MCF 10A (cell line): ENCODE measurements at places on chromosomes 1 and 21. TPM values are rescaled to one million over a fixed set of nuclear protein-coding genes. Genes with fewer than 3 reads are reported as not detected.

PBX1 gene
- 2.3 and 5.8 TPM in 2 replicates for total RNA-seq

LSS gene
- 45.5 and 47.5 TPM in 2 replicates for total RNA-seq

PAPPA2 gene
- total RNA-seq: 11.5 and 35.7 TPM in 2 replicates

RASSF5 gene
- total RNA-seq: 8.3 and 9.6 TPM in 2 replicates

DNA sequence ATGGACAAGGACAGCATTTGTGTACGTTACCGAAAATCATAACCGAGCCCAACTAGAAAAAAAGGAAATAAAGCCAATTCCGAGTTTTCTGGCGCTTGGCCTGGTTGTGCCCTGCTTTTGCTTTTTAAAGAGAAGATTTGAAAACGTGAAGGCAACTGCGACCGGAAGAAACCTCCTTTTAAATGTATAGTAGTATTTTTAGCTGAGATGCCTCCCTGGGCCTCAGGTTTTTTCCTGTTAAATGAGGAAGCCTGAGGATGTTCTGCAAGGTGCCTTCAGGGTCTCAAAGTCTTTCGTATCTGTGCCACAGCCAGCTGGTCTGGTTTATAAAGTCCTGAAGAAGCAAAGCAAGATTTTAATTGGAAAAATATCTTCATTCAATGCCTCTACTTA, 371 bp upstream of the ODF2L start:
- peak overlapping the region; percentile 94 for H3K4me3 ChIP-seq
- H3K36me3 ChIP-seq: no peaks in the 10 kb centered on the region
- H3K27ac ChIP-seq: peak overlapping the region; percentile 98
- H3K4me1 ChIP-seq: peaks cover 13% of the 10 kb centered on the region
- DNase-seq: no peak
- H3K27me3 ChIP-seq: no peaks in the 10 kb centered on the region

GRCh38 chr1:225899044-225899925, 10.3 kb upstream of the LEFTY1 start:
- no peaks in the 10 kb centered on the region for H3K36me3 ChIP-seq
- no peak overlapping the region for H3K27ac ChIP-seq
- DNase-seq: no peak
- H3K4me3 ChIP-seq: no peak overlapping the region
- no peaks in the 10 kb centered on the region for H3K27me3 ChIP-seq

GRCh38 chr1:229341774-229342655, 832 bp downstream of the CCSAP start:
- H3K27me3 ChIP-seq: peaks cover 21% of the 10 kb centered on the region
- peak overlapping the region; percentile 89 for H3K4me3 ChIP-seq
- H3K36me3 ChIP-seq: peaks cover 6% of the 10 kb centered on the region
- H3K27ac ChIP-seq: peak overlapping the region; percentile 80

DNA sequence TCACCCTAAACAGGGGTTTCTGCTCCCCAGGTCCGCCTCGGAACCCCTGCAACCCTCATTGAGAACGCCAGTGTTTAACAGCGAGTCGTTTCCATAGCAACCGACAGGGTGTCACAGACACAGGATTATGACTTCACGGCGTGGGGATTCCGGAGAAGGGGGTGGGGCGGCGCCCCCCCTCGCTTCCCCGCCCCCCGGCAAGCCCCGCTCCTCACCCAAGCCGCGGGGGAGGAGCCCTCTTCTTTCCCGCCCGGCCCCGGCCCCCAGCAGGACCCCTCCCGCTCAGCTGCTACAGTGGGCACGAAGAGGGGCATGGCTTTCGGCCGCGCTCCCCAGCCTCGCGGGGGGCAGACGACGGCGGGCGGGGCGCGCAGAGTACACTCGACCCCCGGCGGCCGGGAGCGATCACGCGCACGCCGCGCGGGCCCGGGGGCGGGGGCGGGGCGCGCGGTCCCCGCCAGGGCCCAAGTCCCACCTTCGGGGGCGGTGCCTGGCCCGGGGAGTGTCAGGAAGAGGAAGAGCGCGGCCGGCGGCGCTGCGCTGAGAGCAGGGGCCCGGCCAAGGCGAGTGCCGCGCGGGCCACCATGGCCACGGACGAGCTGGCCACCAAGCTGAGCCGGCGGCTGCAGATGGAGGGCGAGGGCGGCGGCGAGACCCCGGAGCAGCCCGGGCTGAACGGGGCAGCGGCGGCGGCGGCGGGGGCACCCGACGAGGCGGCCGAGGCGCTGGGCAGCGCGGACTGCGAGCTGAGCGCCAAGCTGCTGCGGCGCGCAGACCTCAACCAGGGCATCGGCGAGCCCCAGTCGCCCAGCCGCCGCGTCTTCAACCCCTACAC, at the start of gene EFHD2:
Gene EFHD2, plus strand, starts transcription at position 501 of the 835 bp plus-strand sequence. Its CDS starts 84 bp downstream, at position 585.
- peak within 1 kb of the TSS; percentile 88 for H3K4me3 ChIP-seq
- peak; percentile 76 for DNase-seq
- no peaks in the 10 kb centered on the region for H3K27me3 ChIP-seq
- H3K36me3 ChIP-seq: no peaks in the 10 kb centered on the region
- peak within 1 kb of the TSS; percentile 96 for H3K27ac ChIP-seq
- peaks cover 35% of the 10 kb centered on the region for H3K4me1 ChIP-seq

DNA sequence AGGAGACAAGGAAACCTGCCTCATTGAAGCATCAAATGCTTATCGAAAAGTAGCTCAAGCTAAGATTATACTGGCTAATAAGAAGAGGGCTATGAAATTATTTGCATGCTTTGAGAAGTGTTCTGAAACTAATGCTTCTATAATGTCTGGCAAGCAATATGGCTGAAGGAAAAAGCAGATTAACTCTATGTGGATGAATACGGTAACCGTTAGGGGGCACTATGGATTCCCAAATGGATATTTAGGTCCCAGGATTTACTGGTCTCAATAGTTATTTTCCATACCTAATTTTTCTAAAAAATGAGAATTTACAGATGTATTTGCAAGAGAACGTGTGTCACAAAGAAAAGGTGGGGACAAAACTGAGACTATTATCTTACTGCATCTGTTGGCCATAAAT, 34.6 kb upstream of the RRP15 start:
- H3K4me3 ChIP-seq: no peak overlapping the region
- no peaks in the 10 kb centered on the region for H3K4me1 ChIP-seq
- peak; percentile 38 for DNase-seq
- no peaks in the 10 kb centered on the region for H3K36me3 ChIP-seq
- peaks cover 98% of the 10 kb centered on the region for H3K27me3 ChIP-seq

DNA sequence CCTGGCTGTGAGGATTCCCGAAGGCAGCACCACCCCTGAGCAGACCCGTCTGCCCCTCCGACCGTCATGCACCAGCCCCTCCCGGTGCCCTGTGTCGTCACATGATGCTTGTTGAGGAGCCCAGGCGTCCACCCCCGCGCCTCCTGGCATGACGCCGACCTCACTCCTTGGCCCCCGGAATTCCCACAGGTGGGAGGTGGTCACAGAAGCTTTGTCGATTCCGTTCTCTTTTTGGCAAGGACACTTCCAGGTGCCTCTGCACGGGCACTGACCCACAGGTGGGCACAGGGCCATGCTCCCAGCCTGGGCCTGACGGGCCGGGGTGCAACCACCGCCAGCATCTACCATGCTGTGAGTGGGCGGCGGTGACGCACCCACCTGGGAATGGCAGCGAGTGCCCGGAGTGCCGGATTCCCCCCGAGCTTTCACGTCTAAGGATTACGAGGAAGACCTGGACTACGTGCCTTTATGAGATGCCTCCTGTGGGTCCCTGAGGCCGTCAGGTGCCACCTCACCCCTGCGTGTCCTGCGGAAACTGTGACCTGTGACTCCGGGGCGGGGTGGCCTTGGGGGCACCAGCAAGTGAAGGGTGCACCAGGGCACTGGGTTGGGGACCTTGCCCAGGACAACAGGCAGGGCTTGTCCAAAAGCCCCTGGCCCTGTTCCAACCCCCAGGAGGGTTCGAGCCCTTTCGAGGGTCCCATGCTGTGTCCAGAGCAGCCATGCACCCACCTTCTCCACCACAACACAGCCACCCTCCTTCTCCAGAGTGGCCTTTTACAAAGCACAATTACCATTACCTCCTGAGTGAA, 31.4 kb upstream of the COL6A1 start:
- H3K36me3 ChIP-seq: no peaks in the 10 kb centered on the region
- no peak overlapping the region for H3K27ac ChIP-seq
- DNase-seq: peak; percentile 41
- H3K4me3 ChIP-seq: no peak overlapping the region
- peaks cover 29% of the 10 kb centered on the region for H3K27me3 ChIP-seq

GRCh38 chr1:1941211-1941841, 22.2 kb upstream of the TMEM52 start:
- no peak overlapping the region for H3K4me3 ChIP-seq
- peaks cover 17% of the 10 kb centered on the region for H3K27me3 ChIP-seq
- DNase-seq: no peak
- no peaks in the 10 kb centered on the region for H3K4me1 ChIP-seq
- H3K27ac ChIP-seq: no peak overlapping the region
